Stimulated activated CD8-positive, alpha-beta memory T cell treated with anti-CD3 and anti-CD28 coated beads, Interleukin-15, amount 100 ng/mL, for 4 hours (primary cell): ENCODE measurements at places on chromosomes 3 and 15.
A peak's percentile ranks its signal among the peaks of the same experiment; 100 is the strongest.

- no peak for DNase-seq
Measured at GRCh38 chr3:62109534-62109933, 263.8 kb downstream of the FEZF2 start.

- no peak for DNase-seq
Measured at GRCh38 chr15:49174902-49175301, 4.9 kb downstream of the GALK2 start.

- DNase-seq = no peak
Measured at GRCh38 chr3:171854649-171855305, 11.6 kb downstream of the TMEM212 start.

- no peak for DNase-seq
Measured at GRCh38 chr3:61650719-61651410, 89.5 kb downstream of the PTPRG start.

DNA sequence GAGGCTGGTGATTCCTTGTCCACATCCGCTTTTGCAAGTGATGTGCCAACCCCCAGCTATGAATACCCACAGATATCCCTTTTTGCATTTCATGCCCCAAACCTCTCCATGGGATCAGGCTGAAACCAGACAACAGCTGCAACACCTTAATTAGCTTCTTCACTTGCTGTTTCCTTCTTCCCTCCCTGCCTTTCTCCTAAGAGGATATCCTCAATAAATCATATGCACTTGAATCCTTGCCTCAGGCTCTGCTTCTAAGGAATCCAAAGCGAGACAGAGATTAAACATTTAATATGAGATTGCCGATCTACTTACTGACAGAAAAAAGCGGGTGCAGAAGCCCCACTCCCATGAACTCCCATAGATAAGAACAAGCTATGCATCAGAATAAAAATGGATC is 138.1 kb downstream of the CNTN6 start:
- no peak for DNase-seq

GRCh38 chr3:173630849-173631248 is 233.3 kb downstream of the NLGN1 start:
- DNase-seq = no peak

DNA sequence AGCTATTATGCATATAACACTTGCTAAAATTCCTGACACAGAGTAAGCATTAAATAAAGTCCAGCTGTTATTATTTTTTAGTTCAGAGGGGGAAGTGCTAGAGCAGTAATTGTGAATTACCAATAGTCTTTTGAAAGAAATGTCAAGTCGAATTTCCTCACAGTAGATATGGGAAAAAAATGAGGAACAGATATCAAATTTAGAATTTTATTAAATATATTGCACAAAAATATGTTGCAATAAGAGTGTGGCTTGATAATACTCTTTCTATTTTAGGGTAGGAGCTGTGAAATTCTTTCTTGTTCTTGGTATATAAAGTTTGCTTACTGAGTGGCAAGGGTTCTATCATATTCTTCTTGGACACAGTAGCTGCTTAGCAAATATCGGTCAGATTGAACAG is 181.3 kb downstream of the NFKBIZ start:
- no peak for DNase-seq

DNA sequence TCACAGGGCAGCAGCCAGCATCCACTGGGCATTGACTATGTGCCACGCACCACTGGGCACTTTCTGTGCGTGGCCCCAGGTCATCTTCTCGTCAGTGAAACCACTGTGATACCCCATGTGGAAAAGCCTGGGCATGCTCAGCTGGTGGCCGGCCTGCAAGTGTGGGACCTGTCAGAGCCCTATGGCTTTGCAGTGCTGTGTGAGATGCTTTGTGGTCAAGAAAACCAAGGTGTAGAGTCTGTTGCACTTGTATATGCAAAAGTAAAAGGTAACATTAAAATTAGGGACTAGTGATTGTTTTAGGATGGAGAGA is 69.5 kb downstream of the PGPEP1L start:
- DNase-seq = no peak

- DNase-seq = no peak
Measured at GRCh38 chr15:82132742-82133141, 86.9 kb upstream of the MEX3B start.

GRCh38 chr15:81880833-81881232 is 165.0 kb downstream of the MEX3B start:
- no peak for DNase-seq

- peak; percentile 96 for DNase-seq
Measured at GRCh38 chr3:150408221-150409124, at the start of gene TSC22D2. TSS of gene TSC22D2 (plus strand) at chr3:150408298. CDS start at chr3:150409351, 1,053 bp downstream.

DNA sequence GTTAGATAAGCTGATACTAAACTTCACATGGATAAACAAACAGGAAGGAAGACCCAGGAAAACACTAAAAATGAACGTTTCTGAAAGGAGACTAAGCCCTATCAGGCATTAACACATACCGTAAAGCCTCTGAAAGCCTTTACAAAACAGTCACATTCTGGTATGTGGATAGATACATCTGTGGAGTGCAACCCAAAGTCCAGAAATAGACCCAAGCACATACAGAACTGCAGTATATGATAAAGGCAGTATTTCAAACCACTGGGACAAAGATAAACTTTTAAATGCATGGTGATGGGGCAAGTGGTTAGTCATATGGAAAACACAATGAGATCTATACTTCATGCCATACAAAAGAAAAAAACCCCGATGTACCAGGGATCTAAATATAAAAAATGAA is 26.0 kb downstream of the DCBLD2 start:
- no peak for DNase-seq
